ENCODE measurements at places on chromosomes 7 and 10. TPM values are rescaled to one million over a fixed set of nuclear protein-coding genes. Genes with fewer than 3 reads are reported as not detected.

DNA sequence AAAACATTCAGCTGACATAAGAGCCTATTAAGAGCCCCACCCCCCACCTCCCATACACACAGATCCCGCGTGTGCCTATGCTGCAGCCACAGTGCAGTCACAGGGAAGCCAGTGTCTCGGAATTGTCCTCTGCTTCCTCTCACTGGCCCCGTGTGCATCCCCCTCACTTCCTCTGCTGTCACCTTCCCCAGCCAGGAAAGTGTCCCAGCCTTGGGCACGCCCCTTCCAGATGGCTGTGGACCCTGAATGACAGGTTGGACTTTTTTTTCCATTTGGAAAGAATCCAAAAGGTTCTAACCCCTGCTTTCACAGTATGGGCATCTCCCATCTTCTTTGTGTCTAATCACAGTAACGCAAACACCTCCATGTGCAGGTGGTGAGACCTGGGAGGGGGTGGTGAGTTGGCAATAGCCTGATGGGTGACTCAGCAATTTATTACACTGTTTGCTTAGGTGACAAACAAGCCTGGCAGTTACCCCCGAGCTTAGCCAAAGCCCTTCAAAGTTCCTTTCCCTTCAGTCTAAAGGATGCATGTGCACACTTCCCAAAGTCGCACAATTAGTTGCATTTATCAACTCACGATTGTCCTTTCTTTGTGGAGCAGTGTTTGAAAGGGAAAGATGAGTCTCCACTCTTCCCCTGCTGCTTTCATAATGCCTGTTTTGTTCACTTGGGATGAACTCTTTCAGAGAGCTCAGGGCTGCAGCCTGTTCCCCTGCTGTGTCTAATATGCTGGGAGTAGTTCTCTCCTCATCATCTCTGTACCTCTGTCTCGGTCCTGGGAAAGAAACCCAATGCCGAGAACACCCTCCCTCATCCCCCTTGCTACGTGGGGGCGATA lies 67.5 kb upstream of the EFCAB10 start:
- no peak for DNase-seq

- DNase-seq: no peak
Observed at GRCh38 chr7:101248276-101248675, 3.4 kb upstream of the FIS1 start.

- DNase-seq: no peak
Observed at GRCh38 chr7:16411391-16411790, 9.9 kb downstream of the CRPPA start.

DNA sequence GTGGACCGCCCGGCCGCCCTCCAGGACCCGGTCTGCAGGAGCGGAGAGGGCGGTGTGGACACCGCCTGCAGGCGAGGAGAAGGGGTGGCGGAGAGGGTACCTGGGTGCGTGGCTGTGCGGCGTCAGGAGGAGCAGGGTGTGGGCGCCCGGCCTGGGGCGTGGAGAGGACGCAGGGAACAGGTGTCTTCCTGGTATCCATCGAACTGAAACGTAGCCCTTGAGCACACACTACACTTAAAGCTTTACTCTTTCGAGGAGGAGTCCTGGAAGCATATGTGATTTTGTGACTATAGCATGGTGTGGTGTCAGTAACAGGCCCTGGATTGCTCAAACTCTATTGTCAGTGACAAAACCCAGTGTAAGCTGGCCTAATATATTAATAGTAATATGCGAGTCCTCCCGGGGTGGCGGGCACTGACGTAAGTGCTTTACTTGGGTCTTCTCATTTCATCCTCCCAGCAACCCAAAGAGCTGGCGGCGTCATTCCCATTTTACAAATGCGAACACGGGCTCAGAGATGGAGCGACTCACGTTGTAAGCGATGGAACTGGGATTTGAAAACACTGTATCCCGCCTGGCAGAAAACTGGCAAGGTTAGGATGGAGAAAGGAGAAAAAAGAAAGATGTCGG lies 508 bp upstream of the TECPR1 start:
- no peak for DNase-seq

- DNase-seq: peak; percentile 29
Observed at GRCh38 chr10:68208424-68209042, 23.4 kb downstream of the ATOH7 start.

DNA sequence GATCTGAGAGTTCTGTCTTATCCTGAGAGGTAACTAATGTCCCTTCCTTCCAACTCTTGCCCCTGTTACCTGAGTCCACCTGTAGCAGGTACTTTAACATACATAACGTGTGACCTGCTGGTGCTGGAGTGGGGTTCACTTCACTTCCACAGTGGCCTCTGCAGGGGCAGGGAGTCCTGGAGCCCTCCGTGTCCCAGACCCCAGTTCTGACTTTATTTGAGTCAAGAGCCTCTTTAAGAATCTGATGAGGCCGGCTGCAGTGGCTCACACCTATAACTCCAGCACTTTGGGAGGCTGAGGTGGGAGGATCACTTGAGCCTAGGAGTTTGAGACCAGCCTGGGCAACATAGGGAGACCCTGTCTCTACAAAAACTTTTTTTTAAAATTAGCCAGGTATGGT lies 117.0 kb upstream of the RET start:
- DNase-seq: no peak

- DNase-seq: no peak
Observed at GRCh38 chr10:48458662-48459048, 146.2 kb downstream of the ARHGAP22 start.

DNA sequence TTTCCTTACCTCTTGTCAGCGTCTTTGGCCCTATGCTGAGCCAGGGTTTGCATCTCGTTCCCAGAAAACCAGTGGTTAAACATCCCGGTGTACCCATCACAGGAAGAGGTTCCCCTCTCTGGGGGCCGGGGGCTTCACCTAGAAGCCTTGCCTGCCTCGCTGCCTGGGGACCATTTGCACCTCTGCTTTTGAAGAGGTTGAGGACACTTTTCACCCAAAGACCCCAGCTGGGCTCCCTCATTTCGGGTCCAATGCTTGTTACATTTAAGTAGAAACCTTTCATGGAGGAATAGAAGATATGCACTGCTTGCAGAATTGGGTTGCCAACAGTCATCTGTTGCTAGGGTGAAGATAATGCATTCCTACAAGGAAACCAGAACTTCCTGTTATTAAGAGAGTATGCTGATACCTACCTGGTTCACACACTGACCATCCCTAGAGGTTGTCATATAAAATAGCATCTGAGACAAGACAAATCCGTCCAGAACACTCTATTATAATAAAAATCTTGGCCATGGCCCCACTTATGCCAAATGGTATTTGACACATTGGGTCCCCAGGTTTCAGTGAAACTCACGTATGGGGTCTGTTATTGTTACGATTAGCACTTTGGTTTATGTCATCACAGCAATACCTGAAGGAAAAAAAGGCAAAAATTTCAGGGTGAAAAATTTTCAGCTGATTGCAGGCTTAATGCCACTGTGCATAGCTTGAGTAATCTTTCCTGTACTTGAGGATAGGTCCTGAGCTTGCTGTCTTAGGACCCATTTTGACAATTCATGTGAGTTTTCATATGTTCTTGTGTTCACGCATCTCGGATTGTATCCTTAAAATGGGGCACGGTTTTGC lies 917 bp downstream of the ZNF365 start:
- no peak for DNase-seq

GRCh38 chr7:96710544-96710943 lies 898 bp upstream of the SEM1 start:
- DNase-seq: no peak

GRCh38 chr7:79489371-79489770 lies 35.9 kb upstream of the MAGI2 start:
- no peak for DNase-seq

DNA sequence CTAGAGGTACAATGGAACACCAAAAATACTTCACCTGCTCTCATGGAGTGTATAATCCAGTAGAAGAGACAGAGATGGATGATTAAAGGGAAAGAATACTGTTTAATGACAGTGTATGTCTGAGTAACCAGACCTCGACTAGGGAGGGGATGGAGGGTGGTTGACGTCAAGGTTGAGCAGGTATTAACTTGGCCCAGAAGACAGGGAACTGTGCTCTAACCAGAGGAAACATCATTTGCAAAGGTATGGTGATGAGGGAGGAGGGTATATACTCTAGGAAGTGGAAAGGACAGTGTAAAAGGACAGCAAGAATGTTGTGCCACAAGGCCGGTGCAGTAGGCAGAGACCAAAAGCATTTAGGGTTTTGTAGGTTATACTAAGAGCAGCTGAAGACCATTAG lies 2.9 kb downstream of the MIOS start:
- no peak for DNase-seq

DNA sequence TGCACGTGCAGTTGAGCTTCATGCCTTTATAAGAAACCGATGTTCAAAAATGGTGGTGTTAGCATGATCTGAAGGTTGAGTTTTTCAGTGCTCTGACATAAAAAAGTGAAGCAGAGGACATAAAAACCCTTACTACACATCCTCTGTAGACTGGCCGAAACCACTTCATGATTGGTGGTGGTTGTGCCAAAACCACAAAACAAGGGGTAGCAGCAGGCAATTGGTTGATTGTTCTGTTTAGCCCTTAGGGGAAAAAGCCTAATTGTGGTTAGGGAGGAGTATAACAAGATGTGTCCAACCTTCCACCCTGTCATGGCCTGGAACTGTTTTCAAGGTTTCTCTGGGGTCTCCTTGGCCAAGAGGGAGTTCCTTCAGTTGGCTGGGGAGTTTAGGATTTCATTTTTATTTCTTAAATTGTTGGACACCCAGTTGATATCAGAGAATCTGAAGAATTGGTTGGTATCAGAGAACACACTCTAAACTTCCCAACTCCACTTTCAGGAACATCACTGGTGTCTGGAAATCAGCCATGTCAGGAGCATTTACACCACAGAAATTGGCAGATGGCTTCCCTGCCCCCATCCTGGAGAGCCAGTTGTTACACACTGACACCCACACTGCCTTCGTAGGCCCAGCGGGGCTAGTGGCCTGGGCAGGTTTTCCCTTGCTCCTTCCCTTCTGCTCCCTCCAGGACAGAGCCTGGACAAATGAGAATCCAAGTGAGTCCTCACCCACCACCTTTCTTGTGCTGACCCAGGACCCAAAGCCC lies 18.8 kb downstream of the MRPS24 start:
- DNase-seq: no peak

GRCh38 chr10:11167233-11167966 lies 149.7 kb downstream of the CELF2 start:
- DNase-seq: no peak

- no peak for DNase-seq
Observed at GRCh38 chr7:127532736-127533135, 52.7 kb downstream of the GCC1 start.

GRCh38 chr10:88108115-88108610 lies 244.7 kb downstream of the PTEN start:
- no peak for DNase-seq

DNA sequence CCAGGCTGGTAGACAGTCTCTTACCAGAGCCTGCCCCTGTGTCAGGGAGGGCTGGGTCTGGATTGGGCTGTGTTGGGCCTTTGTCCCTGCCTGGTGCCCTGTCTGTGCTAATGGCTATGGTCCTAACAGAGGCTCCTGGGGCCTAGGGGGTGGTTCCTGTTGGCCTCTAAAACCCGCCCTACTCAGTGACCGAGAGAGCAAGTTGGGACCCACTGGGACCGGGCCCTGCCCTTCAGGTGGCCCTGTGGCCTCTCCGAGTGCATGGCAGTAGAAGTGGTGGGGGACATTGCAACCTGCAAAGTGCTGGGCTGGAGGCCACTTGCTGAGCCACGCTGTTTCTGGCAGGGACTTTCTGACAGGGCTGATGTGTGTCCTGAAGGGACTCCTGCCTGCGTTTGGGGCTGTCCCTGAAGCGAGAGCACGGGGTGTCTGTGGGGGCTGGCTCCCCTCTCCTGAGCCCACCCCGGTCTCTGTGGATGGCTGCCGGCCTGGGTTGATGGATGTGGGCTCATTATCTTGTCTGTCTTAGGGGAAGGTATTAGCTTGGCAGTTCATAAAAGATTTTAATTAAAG lies 56.2 kb downstream of the GLRX3 start:
- DNase-seq: no peak

DNA sequence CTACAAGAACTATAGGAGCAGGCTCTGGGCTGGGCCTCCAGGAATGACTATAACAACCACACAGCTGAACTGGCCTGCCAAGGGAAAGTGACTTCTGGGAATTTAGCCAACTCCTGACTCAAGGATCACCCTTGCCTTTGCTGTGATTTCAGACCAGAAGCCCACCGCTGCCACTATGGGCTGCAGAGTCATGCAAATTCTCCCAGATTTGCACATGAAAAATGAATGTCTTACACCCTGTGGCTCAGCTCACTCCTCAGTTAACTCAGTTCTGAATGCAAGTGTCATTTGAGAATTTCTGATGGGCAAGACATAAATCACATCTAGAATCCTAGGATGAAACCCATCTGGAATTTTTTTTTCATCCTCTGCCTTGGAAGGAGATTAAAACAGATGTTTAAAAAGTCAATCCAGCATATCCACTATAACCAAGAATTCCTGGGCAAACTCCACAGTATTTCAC lies 186.5 kb upstream of the BET1 start:
- DNase-seq: no peak

DNA sequence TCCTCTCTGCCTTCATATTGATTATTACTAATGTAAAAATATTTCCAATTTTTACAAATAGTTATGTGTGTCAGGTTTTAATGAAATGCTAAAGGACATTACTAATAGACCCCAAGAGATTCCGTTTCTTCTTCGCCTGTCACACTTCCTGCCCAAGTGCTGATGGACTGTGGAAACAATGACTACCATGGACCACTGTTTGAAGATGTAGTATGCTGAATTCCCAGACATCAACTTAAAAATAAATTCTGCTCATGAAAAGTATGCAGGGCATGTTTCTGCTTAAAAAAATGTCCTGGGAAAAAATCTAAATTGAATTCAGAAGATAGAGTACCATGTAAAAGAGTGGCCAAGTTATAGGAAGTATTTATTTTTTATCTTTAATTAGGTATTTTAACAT lies 52.1 kb downstream of the ST7 start:
- no peak for DNase-seq

GRCh38 chr10:50679149-50679548 lies 55.4 kb upstream of the SGMS1 start:
- no peak for DNase-seq

- no peak for DNase-seq
Observed at GRCh38 chr10:44395902-44396670, 11.2 kb upstream of the CXCL12 start.

MBL2 gene
- total RNA-seq: not detected

HOXA13 gene
- total RNA-seq: not detected

MYOZ1 gene
- not detected for total RNA-seq

FGL2 gene
- 0.38 TPM for total RNA-seq

SEMA3E gene
- total RNA-seq: not detected

RABGEF1 gene
- 26.9 TPM for total RNA-seq

FAM24B gene
- 38.1 TPM for total RNA-seq

SPDYE6 gene
- not detected for total RNA-seq

HOXA1 gene
- total RNA-seq: 0.58 TPM

GIMAP4 gene
- 156 TPM for total RNA-seq

AMZ1 gene
- total RNA-seq: 0.34 TPM
